IMR-90 (cell line): ENCODE measurements at places on chromosomes 5 and 9. TPM values are rescaled to one million over a fixed set of nuclear protein-coding genes. Genes with fewer than 3 reads are reported as not detected.
A peak's percentile ranks its signal among the peaks of the same experiment; 100 is the strongest.

- DNase-seq = no peak
These were observed 143.9 kb downstream of the SLIT3 start for GRCh38 chr5:169157064-169157463.

Gene LCN15
- polyA plus RNA-seq = not detected in 2 replicates

- no peak for DNase-seq
These were observed 98.4 kb downstream of the NLN start for GRCh38 chr5:65820373-65820772.

- no peak for DNase-seq
These were observed 24.7 kb upstream of the TMEM171 start for GRCh38 chr5:73095564-73096238.

DNA sequence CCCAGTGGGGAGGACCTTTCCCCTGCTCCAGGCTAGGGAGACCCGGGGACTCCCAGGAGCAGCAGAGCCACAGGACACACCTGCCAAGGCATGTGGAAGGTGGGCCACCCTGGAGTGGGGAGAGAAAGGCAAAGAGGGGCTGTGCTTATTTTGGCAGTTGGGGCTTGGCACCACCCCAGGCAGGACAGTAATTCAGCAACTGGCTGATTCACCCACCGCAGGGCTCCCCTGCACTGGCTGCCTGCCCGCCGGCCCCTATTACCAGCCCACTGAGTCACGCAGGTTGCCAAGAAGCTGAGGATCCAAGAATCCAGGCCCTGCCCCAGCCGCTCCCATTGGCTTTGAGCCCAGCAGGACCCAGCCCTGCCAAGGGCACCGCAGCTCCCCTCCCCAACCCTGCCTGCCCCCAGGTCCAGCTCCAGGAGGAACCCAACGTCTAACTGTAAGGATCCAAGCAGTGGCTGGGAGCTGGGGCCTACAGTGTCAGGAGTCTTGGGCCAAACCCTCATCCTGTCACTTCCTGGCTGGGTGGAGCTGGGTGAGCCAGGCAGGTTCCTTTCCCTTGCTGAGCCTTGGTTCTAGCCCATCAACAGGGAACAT is 14.2 kb upstream of the RALGDS start:
- peak; percentile 86 for DNase-seq

Gene CCT5
- 308 and 358 TPM in 2 replicates for polyA plus RNA-seq

GRCh38 chr5:168370831-168371230 is 79.4 kb downstream of the WWC1 start:
- no peak for DNase-seq

- DNase-seq = no peak
These were observed 123.8 kb upstream of the PHYKPL start for GRCh38 chr5:178356431-178356872.

- no peak for DNase-seq
These were observed 49.5 kb downstream of the C7 start for GRCh38 chr5:40958811-40959210.

- DNase-seq = peak; percentile 29
These were observed 19.8 kb downstream of the LECT2 start for GRCh38 chr5:135934939-135935338.

DNA sequence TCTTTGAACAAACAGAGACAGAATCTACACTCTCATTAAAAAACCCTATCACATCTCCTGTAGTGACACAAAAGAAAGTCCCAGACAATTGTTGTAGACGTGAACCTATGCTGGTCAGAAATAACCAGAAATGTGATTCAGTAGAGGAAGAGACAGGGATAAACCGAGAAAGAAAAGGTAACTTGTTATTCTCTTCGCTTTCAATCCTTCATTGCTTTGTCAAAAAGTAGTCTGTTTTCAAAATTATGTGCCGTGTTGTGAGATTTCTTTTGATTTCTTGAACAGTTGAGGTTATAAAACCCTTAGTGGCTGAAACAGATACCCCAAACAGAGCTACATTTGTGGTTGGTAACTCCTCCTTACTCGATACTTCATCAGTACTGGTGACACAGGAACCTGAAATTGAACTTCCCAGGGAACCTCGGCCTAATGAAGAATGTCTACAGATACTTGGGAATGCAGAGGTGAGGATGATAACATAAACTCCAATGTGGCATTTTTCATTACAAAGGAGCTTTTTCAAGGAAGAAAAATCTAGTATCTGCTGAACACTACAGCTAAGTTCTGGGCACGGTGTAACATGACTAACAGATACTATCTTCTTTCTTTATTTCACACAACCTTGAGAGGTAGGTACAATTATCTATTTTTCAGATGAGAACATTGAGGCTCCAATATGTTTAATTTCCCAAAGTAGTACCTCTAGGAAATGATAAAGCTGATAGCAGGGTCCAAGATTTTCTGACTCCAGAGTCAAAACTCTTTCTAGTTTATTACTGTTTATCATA is 14.3 kb downstream of the HMGCR start:
- no peak for DNase-seq

Gene GABRB2
- not detected in 2 replicates for polyA plus RNA-seq

DNA sequence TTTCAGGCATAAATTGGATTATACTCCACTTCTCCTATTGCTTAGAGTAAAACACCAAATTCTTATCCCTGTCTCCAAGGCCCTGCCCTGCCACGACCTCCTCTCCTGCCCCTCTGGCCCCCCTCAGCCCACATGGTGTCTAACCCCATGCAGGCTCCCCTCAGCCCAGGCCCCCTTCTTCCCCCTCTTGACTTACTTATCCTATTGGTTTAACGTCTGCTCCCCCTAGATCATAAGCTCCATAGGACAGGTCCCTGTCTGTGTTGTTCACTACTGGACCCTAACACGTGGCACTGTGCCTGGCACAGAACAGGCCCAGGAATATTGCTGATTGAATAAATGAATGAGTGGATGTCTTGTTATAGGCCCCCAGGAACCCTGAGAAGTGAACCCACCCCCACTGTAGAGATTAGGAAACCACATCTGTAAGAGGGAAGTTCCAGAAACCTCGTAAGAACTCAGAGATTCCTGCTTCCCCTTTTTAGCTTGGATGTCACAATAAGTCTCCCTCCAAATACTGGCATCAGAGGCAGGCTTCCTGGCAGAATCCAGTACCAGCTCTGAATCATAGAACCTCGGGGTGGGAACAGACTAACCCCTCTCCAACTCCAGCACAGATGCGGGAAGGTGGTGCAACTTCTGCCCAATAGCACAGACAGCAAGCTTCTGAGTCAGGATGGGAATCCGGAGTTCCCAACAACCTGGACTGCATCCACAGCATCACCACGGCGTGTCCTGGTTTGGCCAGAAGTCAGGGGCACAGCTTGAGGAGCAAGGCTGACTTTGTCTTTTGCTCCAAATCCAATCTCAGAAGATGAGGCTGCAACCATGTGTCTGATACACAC is 31.5 kb downstream of the HRH2 start:
- no peak for DNase-seq

Gene ENHO
- 0.10 TPM in 1 of 2 replicates, not detected in the other for polyA plus RNA-seq

Gene CERCAM
- polyA plus RNA-seq = 118 and 146 TPM in 2 replicates

Gene NUTM2G
- polyA plus RNA-seq = not detected in 2 replicates

Gene NR4A3
- 0.27 and 0.37 TPM in 2 replicates for polyA plus RNA-seq
